ENCODE measurements at places on chromosomes 1 and 21.

- DNase-seq, result peak; percentile 22
Observed at GRCh38 chr1:117534995-117535467, 70.8 kb upstream of the TENT5C start.

- peak; percentile 77 for DNase-seq
Observed at GRCh38 chr21:38766987-38767722, 38.6 kb upstream of the ETS2 start.

DNA sequence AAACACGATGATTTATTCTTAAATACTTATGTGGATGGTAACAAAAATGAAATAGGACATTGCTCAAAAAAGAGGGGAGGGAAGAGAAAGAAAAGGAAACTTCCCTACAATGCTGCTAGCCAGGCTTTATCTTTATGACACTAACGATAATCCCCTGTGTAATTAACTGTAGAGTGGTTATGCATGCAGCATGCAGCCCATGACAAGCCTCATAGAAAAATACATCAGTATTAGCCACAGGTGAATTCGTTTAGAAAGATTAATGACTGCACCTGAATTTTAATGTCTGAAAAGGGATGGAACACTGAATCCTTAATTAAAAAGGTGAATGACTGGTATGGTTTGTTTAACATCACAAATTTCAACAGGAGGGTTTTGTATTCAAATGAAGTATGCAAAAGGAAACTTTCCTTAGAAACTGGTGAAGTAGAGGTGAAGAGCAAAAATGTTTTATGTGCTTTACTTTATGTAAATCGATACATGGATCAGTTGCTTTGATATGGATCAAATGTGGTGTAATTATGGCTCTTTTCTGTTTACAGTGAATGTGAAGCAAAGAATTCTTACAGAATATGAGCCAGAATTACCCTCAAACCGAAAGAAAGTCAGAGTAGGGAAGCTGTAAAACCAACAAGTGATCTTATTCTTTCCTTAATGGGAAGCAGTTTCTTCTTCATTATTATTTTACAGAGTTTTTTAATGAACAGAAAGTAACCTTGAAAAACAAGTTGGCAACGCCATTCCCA, 569.6 kb upstream of the ADGRL2 start:
- DNase-seq, result no peak

DNA sequence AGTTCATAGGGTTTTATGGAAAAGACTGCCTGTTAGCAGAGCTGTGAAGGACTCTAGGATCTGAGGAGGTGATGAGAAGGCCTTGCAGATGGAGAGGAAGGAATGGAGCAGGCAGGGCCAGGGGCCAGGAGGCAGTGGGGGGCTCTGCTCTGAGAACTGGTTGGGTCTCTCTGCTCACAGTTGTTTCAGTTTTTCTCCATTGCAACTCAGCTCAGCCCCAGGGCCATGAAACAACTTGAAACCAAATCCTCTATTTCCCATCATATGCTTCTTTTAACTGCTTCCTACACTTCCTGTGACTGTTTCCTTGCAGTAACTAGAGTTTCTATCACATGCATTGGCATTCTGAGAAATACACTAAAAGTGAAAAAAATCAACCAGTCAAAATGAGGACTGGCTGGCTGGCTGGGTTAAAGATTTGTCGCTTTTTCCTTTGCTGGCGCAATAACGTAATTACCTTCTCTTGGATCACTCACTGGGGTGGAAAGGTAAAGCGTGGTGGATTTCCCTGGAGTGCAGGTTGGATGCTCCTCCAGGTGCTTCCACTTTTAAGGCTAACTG, 172.0 kb downstream of the CDC7 start:
- no peak for DNase-seq

- no peak for DNase-seq
Observed at GRCh38 chr1:183896466-183897048, 91.6 kb downstream of the RGL1 start.

- DNase-seq, result no peak
Observed at GRCh38 chr1:179955287-179955680, 674 bp downstream of the CEP350 start.

DNA sequence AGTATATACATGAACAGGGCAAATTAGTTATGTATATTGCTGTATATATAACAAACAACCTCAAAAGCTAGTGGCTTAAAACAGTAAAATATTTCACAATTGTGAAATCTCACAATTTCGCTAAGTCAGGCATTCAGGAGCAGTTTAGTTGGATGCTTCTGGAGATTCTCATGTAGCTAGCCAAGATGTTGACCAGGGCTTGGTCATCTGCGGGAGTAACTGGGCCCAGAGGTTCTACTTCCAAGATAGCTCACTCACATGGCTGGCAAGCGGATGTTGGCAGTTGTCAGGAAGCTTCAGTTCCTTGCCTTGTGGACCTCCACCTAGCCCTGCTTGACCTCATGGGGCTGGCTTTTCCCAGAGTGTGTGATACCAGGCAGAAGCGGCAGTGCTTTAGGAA, 95.6 kb downstream of the TTC3 start:
- no peak for DNase-seq

DNA sequence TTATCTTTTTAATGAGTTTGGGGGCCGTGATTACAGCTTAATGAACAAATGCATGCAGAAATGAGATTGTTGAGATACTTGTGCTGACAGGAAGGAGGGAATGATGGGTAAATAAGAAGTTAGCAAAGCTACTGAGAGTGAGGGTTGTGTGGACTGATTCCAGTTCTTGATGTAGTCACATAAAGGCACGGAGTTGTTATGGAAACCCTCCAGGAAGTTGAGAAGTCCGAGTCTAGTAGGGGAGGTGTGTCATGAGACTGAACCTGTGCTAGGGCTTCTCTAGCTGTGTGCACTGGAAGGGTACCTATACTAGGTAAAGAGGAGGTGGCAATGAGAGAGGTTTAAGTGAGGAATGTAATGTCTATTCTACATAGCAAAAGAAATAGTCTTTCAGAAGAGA, 475.7 kb downstream of the USP25 start:
- DNase-seq, result no peak

DNA sequence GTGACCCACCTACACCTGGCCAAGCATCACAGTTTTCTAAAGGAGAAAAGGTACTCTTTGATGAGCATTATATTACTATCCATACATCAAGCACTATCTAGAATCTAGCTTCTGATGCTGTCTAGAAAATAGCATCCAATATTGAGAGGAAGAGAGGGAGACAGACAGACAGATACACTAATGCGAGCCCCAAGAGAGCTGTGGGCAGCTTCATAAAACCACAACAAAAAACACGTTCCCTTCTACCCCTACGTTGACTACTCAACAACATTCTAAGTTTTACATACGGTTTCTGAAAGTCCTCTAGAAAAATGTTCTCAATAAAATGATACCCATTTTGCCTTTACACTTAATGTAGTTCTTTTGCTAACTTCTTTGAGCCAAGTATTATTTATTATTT, 221.8 kb downstream of the SLC45A1 start:
- DNase-seq, result no peak

DNA sequence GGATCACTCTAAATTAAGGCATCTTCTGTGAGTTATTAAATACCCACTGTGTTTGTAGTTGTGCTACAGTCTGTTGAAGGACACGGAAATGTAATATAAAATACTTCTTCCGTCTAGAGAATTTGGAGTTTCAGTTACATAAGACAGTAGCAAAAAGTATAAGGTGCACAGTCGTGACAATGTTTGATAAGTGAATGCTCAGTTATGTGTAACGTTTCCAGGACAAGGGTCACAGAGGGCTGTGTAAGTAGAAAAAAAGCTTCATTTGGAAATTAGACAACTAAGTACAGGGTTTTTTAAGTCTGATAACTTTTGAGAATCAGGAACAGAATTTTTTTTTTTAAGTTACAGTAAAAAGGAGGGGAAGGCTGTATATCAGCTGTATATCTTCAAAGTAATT, 27.5 kb downstream of the SRSF11 start:
- DNase-seq, result no peak

DNA sequence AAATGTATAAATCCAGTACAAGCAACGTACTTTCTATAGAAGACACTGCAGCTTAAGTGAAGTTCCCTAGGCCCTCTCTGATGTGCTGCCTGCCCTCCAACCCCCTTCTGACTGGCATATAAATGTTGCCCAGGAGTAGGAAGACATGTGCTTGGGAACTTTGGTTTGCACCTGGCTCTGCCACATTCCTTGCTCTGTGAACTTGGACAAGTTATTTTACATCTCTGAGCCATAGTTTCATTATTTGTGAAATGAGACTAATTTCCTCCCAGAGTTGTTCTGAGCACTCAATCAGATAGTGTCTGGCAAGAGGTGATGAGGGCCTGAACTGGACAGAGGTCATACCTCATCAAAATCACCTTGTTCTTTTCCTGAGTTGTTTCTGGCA, 3.5 kb upstream of the PHC2 start:
- no peak for DNase-seq

- no peak for DNase-seq
Observed at GRCh38 chr1:94940738-94941137, 13.8 kb upstream of the CNN3 start.

- no peak for DNase-seq
Observed at GRCh38 chr1:1153874-1154273, 19.8 kb upstream of the TTLL10 start.

GRCh38 chr1:31717341-31717740, 13.5 kb upstream of the COL16A1 start:
- no peak for DNase-seq

DNA sequence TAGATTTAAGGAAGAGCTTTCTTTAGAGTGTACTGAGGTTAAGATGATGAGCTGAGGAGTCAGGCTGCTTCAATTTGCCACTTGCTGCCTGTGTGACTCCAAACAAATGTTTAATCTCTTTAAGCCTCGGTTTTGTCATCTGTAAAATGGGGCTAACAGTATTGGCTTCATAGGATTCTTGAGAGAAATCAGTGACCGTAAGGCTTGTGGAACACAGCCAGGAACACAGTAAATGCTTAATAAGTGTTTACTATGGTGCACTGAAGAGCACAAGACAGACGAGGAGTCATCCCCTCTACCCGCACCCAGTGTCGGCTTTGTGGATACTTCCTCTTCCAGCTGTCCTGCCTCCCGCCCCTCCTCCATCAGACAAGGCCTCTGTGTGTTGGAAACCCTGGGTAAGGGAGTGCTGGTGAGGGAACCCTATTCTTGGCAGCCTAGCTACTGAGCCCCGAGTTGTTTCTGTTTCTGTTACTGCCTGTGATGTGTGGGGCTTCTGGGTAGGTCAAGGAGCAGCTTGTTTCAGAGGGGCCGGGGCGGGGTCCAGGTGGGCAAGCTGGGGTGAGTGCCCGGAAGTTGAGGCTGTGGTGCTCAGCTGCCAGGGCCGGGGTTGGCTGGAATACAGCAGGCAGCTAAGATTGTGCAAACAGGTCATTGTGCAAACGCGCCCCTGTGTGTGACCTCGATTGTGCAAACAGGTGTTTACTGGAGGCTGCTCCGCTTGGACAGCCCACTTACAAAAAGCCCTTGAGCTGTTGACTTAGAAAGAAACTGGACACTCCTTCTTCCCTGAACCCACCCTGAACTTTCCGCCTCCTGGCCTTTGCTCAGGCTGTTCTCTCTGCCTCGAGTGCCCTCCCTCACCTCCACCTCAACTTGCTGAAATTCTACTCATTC, 4.0 kb upstream of the CSF3R start:
- DNase-seq, result peak; percentile 82

DNA sequence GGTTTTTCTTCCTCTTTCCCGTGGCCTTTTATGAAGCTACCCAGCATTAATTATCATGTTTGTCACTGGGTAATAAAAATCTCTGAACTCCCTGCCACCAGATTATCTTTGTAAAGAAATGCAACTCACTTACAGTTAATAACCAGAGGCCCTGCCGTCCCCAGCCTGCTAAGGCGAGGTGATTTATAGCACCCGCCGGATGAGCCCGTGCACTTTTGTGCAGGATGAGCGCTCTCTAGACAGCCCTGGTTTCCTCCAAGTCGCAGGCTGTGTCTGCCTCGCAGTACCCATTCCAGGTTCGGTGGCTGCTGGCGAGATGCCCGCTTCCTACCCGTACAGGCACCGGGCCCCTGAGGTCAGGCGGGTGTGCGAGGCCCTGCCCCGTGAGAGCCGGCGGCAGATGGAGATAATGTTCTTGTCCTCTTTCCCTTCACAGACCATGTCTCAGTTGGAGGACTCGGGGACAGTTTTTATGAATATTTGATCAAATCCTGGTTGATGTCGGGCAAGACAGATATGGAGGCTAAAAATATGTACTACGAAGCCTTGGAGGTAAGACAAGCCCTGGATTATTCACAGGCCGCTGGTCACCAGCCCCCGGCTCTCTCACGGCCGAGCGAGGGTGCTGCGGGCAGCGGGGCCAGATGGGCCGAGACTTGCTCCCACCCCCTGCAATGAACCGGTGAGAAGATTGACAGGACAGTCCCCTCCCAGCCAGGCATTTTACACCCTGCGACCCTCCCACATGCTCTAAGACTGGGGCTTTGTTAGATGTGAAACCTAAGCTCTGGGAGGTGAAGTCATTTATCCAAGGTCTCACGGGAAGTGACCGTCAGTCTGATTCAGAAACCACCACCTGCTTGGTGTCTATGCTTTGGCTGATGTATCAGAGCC, 28.5 kb upstream of the SELENON start:
- peak; percentile 84 for DNase-seq

DNA sequence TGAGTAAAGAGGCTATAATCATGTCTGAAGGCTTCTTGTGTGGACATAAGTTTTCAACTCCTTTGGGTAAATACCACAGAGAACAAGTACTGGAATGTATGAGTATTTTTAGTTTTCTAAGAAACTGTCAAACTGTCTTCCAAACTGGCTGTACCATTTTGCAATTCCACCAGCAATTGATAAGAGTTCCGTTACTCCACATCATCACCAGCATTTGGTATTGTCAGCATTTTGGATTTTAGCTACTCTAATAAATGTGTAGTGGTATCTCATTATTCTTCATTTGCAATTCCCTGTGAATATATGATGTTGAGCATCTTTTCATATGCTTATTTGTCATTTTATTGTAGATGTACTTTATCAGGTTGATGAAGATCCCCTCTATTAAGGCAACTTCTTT, 9.4 kb upstream of the MNDA start:
- no peak for DNase-seq

DNA sequence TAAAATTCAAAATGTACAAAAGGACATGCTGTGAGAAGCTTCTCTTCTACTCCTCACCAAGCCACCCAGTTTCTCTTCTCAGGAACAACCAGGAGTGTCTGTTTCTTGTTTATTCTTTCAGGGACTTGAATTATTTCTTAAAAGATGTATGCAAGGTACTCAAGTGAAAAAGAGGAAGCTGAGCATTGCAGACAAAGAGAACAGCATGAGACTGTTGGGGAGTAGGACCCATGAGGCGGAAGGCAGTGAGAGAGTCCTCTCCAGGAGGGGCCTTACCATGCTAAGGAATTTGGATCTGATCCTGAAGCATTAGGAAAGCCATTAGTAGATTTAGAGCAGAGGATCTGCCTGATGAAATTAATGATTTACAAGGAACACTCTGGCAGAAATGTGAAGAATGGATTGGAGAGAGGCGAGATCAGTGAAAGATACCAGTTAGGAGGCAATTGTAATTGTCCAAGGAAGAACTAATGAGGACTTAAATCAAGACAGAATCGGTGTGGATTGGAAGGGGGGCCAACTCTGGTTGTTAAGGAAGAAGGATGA, 14.7 kb upstream of the SSX2IP start:
- no peak for DNase-seq

Measured in DMS153 (cell line).